ENCODE measurements at places on chromosomes 2 and 18.
A peak's percentile ranks its signal among the peaks of the same experiment; 100 is the strongest.

GRCh38 chr2:156380117-156380645, 47.7 kb upstream of the NR4A2 start:
- DNase-seq: no peak

GRCh38 chr2:152097801-152098495, 896 bp downstream of the CACNB4 start:
- DNase-seq: peak; percentile 71

- DNase-seq: peak; percentile 63
Observed at GRCh38 chr2:64617631-64618151, 36.0 kb downstream of the SERTAD2 start.

DNA sequence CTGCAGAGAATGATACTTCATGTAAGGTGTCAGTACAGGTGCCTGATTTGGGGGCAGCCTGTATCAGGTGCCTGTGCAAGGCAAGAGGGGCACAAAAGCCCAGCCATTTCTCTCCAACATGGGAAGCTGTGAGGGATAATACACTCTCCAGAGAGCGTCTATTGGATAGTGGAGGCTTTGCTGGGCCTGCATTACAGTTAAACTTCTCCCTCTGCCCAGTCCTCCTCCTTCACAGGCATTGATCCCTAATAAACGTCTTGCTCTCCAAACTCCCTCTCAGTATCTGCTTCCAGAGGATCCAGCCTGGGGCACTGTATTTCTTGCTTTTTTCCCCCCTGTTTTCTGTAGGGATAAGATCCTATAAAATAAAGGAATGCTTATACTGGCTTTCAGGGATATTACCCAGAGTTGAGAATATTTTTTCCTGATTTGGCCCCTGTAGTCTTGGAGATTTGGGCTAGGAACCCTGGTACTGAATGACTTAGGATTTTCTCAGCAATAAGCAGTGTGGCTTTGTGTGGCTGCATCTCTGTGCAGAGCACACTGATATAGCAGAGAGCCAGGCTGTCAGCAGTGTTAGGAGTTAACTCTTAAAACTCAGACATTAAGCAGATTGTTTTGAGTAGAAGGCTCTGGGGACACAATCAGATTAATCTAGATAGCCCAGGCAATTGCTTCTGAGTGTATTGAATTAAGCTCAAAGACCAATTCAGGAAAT, 330.6 kb downstream of the CYRIA start:
- DNase-seq: no peak

DNA sequence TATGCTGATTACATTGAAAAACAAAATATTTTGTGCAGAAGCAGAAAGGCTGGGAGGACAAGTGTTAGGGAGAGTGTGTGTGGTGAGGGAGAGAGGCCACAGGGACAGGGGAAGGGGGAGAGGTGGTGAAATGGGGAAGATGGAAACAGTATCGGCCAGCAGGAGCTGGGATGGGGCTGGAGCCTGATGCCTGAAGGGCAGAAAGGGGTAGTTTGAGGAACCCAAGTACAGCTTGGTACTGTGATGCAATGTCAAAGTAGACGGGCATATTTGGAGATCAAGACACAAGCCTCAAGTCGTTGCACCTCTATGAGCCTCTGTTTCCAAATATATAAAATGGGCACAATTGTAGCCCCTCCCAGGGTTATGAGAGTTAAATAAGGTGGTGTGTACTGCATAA, 152.1 kb downstream of the LPIN1 start:
- no peak for DNase-seq

DNA sequence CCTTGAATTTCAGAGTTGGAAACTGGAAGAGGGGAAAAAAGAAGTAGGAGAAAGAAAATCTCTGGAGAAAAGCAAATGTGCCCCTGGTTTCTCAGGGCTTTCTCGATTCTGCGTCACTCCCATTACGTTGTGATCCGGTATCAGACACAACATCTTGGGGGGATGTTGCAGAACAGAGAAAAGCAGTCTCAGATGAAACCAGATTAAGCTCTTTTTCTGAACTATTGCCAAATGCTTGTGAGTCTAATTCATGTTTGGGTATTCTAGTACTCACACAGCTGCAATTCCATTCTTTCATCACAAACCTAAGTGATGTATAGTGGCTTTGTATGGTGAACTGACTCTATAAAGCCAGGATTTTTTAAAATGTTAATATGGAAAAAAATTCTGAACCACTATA, 233.2 kb downstream of the TCF4 start:
- DNase-seq: peak; percentile 54

DNA sequence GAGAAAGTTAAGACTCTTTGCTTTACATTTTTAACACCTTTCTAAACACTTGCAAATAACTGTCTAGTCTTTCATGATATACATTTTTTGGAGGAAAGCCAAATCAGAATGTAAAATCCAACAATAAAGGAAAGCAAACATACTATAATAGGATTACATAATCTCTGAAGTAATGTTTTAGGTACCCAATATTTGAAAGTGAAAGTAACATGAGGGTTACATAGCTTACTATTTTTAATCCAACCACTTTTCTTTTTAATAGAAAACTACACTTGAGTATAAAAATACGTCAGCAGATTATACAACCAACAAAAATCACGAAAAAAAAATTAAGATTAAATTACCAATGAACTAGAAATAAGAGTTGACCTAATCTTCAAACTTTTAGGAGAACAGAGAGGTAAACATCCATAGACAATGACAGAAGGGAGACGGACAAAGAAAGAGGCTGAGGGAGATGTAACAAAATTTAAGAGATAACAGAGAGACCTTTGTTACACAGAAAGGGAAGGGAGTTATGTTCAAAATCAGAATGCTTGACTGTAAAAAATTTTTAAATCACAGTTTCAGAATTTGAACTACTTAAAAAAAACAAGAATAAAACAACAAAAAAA, 150.0 kb downstream of the IKZF2 start:
- DNase-seq: no peak

GRCh38 chr2:201987426-201987825, 46.2 kb upstream of the FZD7 start:
- peak; percentile 60 for DNase-seq

DNA sequence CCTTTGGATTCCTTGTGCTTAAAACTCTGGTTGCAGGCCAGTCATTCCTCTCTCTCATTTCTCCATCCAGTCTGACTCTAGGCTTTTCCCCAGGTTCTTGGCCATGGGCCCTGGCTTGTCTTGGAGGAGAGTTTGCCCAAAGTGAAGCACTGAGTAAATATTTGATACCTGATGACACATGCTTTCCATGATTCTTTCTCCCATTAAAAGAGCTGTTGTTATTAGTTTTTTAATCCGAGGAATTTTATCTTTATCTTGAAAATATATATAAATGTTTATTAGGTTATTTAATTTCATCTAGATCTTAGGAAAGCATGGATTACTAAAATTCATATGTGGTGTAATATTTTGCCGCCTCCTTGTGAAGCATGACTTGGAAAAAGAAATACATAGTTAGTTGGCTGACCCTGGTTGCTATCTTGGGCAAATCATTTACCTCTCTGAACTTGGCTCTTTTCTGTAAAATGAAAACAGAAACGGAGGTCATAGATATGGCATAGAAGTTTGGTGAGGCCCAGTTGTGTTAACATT, 650.1 kb downstream of the SLC4A3 start:
- peak; percentile 58 for DNase-seq

GRCh38 chr2:172373076-172373475, 54.3 kb upstream of the ITGA6 start:
- DNase-seq: no peak

DNA sequence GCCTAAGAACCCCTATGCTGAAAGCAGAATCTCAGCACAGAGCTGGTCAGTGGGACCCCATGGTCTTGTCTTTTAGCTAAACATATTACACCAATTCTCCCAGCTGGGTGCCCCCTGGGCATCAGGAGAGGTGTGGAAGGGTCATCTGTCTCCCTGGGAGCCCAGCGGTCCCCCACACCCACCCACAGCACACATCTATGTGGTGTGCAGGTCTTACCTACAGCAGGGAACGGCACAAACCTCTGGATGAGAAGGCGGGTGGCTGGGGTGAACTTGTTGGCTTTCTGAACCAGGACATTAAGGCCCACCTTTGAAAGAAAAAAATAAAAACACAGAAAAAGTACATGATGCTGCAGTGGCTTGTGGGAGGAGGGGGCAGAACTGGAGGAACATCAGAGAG, 70.7 kb downstream of the EMX1 start:
- DNase-seq: no peak
